ENCODE measurements at places on chromosomes 5 and 9. TPM values are rescaled to one million over a fixed set of nuclear protein-coding genes. Genes with fewer than 3 reads are reported as not detected.

The LYRM7 gene
- total RNA-seq: 30.4 TPM

The ABLIM3 gene
- 53.1 TPM for total RNA-seq

The SH3GL2 gene
- total RNA-seq: 52.1 TPM

The RAD23B gene
- total RNA-seq: 107 TPM

The PLPP7 gene
- total RNA-seq: 9.2 TPM

The LEAP2 gene
- total RNA-seq: 1.2 TPM

The TLX3 gene
- total RNA-seq: not detected

The ADAMTSL2 gene
- total RNA-seq: 6.0 TPM

The PTCH1 gene
- 20.5 TPM for total RNA-seq

The PCDHB3 gene
- 13.6 TPM for total RNA-seq

The PCDHGA5 gene
- total RNA-seq: 7.2 TPM

The CHSY3 gene
- total RNA-seq: 18.9 TPM

The CTXN3 gene
- 8.5 TPM for total RNA-seq

The CFAP90 gene
- 13.4 TPM for total RNA-seq

The INSL6 gene
- total RNA-seq: not detected

The ESM1 gene
- 2.3 TPM for total RNA-seq

The CYLC2 gene
- total RNA-seq: not detected

The KLHL3 gene
- total RNA-seq: 19.8 TPM

The TMC1 gene
- 0.46 TPM for total RNA-seq

The PCDHGC3 gene
- total RNA-seq: 69.0 TPM

The SFXN1 gene
- 96.4 TPM for total RNA-seq

The SPINK13 gene
- not detected for total RNA-seq

The PCDHA1 gene
- 13.8 TPM for total RNA-seq

The GABRA1 gene
- total RNA-seq: 76.6 TPM

The MYOZ3 gene
- total RNA-seq: 6.7 TPM

The ROPN1L gene
- total RNA-seq: 12.0 TPM

The GARIN3 gene
- total RNA-seq: not detected

The TMEM232 gene
- 39.9 TPM for total RNA-seq

The ADGRD2 gene
- 0.46 TPM for total RNA-seq

The STK32A gene
- total RNA-seq: 25.4 TPM

The MEGF10 gene
- total RNA-seq: 29.1 TPM

The KDM4C gene
- total RNA-seq: 44.3 TPM

The PRSS3 gene
- total RNA-seq: 5.3 TPM

Measured in diencephalon (tissue), 1 donor.